Gastroesophageal sphincter (tissue), 4 donors: ENCODE measurements at places on chromosomes 2 and 18.

DNA sequence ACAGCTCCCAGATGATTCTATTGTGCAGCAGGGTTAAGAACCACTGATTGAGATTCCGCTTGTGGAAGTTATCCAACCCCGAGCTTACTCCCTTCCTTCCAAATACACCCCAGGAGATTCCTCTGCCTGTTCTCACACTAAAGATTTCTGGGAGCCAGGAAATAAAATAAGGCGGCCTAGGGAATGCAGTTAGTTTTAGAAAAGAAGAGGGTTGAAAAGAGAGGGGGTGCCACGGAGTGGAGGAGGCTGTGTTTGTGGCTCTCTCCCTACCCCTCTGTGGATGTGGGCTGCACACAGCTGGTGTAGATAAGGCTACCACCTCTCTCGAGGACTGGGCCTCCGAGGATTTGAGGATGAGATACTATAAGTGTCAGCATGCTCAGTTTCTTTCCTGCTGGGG, 25.1 kb upstream of the SP3 start:
- no peak for ATAC-seq

GRCh38 chr2:20507166-20507692, 60.4 kb downstream of the RHOB start:
- ATAC-seq = no peak

DNA sequence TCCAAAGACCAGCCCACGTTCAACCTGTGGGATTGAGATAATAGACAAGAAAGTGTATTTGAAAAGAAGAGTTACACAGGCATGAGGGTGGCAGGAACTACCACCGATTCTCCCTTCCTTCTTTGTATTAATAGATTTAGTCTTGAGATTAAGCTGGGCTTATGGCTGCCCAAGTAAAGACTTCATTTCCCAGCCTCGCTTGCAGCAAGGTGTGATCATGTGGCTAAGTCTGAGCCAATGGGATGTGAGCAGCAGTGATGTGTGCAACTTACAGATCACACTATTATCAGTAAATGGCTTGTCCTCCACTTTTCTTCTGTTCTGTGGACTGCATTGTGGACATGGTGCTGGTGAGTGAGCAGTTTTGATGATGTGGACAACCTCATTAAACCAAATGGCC, 101.7 kb downstream of the POLR1A start:
- ATAC-seq = no peak

- ATAC-seq = no peak
Measured at GRCh38 chr2:63242747-63243146, 192.1 kb downstream of the OTX1 start.

- ATAC-seq = no peak
Measured at GRCh38 chr18:7927119-7927518, 360.0 kb downstream of the PTPRM start.
